ENCODE measurements at places on chromosomes 6 and 20.
A peak's percentile ranks its signal among the peaks of the same experiment; 100 is the strongest.

GRCh38 chr6:158706369-158706982, 56.6 kb downstream of the SYTL3 start:
- peak; percentile 52 for DNase-seq

DNA sequence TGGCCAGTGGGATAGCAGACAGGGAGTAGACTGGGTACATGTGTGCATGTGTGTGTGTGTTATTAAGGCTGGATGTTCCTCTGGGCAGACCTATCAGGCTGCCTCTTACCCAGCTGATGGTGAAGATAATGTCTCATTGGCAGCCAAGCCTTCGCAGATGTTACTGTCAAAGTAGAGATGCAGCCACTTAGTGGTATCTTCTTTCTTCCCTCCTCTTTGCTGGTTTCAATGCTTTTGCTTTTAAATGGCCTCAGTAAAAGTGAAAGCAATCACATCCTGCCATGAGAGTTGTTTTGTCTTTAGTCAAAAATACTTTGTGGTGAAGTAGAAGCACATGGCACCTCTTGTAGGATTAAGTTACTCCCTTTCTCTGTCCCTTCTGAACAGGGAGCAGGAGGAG, 57.5 kb downstream of the SNRNP48 start:
- no peak for DNase-seq

DNA sequence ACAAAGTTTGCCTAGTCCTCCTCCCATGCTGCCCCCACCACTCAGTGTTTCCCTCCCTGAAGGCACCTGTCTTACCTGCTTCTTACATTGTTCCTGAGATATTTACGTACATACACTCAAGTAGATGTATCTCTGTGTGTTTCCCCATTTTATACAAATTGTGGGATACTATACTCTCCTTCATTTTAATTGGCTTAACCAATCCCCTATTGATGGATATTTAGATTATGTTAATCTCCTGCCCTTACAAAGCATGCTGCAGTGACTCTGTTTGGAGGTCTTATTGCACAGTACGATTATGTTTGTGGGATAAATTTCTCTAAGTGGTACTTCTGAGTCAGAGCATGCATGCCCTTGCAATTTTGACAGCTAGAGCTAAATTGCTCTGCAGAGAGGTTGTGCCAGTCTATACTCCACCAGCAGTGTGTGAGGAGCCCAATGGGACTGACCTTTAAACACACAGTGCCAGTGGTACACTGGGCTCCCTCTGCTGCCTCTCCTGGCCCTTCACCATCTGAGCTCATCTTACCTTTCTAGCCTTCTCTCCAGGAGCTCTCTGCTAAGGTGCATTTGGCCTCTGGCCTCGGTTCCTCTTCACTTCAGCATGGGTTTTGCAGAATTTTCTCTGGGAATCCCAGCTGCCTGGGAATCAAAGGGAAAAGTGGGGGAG, 57.4 kb downstream of the LYRM2 start:
- DNase-seq, result no peak

- peak; percentile 94 for DNase-seq
Measured at GRCh38 chr6:31901953-31902643, at the start of gene ZBTB12. Gene ZBTB12 (minus strand): TSS chr6:31902086. CDS start chr6:31901305, 781 bp downstream.

GRCh38 chr6:105097288-105097687, 82.5 kb downstream of the POPDC3 start:
- DNase-seq, result no peak

DNA sequence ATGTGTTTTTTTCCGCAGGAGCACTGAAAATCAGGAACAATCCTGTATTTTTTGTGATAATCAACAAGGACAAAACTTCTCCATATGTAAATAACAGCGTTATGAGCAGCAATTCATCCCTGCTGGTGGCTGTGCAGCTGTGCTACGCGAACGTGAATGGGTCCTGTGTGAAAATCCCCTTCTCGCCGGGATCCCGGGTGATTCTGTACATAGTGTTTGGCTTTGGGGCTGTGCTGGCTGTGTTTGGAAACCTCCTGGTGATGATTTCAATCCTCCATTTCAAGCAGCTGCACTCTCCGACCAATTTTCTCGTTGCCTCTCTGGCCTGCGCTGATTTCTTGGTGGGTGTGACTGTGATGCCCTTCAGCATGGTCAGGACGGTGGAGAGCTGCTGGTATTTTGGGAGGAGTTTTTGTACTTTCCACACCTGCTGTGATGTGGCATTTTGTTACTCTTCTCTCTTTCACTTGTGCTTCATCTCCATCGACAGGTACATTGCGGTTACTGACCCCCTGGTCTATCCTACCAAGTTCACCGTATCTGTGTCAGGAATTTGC, at the start of gene TAAR6:
Gene TAAR6, plus strand, starts transcription at position 102 of the 557 bp plus-strand sequence. Its CDS starts 0 bp downstream, at position 102.
- no peak for DNase-seq

- DNase-seq, result no peak
Measured at GRCh38 chr20:24815196-24815815, 133.8 kb upstream of the CST7 start.

- no peak for DNase-seq
Measured at GRCh38 chr20:49570161-49570827, 2.4 kb upstream of the PTGIS start.

DNA sequence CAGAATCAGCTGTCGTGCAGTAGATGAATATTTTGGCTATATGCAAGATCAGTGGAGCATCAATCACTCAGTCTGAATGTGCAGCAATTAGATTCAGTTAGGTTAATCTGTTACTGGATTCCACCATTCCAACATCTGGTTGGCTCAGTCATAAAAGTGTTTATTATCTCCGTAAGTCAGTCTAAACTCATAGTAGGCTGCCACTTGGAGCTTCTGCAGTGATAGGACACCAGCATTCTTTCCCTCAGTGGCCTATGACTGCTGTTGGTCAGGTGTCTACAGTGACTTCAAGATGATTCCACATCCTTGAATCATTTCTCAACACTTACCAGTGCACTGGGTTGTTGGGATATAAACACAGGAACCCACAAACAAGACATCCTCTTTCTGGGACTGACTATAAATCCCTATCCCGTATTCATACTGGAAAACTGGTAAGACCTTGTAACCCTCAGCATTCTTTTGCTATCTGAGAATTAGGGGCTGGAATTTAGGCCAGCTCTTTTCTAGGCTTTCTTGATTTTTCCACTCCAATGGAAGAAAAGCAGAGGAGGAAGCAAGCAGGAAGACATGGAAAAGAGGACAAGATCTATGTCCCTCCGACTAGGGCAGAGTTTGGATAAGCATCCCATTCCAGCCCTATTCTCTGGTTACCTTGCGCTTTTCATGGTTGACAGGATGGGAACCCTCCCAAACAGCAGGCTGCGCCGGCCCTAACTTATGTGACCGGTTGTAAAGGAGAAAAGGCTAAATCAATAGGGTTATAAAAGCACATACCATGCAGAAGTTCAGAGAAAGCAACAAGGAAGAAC, 919.6 kb downstream of the KIF16B start:
- DNase-seq, result no peak

DNA sequence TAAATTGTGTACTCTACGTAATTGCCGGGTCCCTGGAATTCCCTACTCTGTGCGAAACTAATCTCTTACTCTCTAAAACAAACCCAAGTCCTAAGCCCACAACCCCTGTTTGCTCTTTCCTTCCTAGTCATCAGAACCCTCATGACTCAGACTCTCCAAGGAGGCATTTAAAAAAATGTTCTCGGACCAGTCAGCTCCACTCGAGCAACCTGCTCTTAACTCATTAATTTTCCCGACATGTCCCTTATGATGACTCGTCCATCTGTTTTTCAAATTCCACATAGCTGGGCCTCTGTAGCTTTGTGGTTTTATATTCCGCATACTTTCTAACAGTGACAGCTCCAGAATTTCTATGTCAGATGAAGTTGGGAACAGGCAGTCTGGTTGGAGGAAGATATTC, 2.6 kb upstream of the MUC22 start:
- DNase-seq, result peak; percentile 87

DNA sequence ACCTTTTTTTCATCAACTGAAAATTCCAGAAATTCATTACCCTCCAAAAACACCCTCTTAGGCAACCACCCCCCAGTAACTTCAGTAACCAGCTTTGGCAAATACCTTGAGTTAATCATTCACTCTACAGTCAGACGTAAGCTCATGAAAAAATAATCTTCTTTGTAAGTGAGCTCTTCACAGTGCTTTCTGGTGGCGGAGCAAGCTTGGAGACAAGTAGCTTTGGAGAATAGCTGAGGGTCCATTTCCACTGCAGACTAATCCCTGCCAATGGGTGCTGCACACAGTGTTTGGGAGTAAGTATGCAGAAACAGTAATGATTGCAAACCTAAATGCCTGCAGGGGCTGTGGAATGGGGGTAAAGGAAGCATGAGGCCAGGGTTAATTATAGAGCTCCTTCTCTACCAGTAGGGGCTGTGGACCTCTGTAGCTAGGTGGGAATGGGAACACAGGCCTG, 56.8 kb upstream of the HINT3 start:
- DNase-seq, result no peak

- no peak for DNase-seq
Measured at GRCh38 chr6:124822721-124823120, 139.5 kb upstream of the RNF217 start.

DNA sequence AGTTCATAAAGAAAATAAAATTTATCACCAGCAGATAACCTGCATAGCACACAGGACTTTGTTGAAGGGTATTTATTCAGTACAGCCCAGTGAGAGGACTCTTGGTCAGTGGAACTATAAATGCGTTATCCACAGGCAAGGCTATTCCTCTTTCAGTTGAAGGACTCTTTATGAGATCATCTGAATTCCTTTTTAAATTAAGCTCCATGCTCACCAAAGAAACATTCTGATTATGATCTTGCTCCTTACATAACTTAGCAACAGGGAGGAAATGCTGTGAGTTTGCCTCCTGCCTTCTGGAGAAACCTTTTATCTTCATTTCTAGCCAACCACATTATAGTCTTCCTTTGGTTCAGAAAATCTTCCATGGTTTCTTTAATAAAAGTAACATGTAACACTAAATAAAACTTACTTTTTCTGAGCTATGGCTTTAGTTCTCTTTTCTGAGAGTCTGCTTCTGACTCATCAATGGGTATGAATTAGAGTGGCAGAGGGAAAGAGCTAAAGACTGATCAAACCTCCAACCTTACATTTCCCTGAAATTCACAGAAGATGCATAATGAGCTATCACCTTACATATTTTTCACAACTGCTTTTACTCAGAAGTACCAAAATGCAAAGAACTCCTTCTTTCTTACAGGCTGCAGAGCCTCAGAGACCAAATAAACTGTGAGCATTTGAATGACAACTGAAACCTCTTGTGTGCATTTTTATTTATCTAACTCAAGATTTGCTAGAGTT, 267.2 kb downstream of the ADGRG6 start:
- peak; percentile 83 for DNase-seq

GRCh38 chr6:127938701-127939100, 37.8 kb upstream of the THEMIS start:
- peak; percentile 31 for DNase-seq

GRCh38 chr20:38931984-38932383, 5.8 kb downstream of the FAM83D start:
- no peak for DNase-seq

GRCh38 chr6:87918461-87918941, 129.1 kb upstream of the SPACA1 start:
- peak; percentile 26 for DNase-seq

DNA sequence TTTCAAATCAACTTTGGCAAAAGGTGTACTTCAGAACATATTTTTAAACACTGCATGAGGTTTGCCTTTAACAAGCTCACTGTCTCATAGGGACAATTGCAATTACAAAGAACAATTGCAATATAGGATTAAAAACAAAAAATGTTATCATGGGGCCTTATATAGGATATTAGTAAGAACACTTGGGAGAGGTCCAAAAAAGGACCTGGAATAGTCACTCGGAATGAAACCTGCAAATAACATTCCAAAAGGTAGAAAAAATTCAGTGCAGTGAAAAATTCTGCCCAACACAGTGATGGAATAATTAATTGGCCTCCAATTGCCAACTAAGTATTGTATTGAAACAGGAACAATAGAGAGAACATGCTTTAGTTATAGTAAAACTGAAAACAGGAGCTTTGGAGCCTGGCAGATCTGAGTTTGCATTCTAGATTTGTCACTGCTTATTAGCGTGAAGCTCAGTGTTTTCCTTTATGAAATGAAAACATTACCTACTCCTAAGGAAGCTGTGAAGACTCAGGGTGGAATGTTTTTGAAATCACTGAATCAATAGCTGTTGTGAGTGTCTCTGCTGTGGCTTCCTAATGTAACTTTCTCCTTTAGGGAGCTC, 172.6 kb upstream of the BMP5 start:
- no peak for DNase-seq

GRCh38 chr6:88561034-88561953, 395.1 kb upstream of the CNR1 start:
- no peak for DNase-seq

DNA sequence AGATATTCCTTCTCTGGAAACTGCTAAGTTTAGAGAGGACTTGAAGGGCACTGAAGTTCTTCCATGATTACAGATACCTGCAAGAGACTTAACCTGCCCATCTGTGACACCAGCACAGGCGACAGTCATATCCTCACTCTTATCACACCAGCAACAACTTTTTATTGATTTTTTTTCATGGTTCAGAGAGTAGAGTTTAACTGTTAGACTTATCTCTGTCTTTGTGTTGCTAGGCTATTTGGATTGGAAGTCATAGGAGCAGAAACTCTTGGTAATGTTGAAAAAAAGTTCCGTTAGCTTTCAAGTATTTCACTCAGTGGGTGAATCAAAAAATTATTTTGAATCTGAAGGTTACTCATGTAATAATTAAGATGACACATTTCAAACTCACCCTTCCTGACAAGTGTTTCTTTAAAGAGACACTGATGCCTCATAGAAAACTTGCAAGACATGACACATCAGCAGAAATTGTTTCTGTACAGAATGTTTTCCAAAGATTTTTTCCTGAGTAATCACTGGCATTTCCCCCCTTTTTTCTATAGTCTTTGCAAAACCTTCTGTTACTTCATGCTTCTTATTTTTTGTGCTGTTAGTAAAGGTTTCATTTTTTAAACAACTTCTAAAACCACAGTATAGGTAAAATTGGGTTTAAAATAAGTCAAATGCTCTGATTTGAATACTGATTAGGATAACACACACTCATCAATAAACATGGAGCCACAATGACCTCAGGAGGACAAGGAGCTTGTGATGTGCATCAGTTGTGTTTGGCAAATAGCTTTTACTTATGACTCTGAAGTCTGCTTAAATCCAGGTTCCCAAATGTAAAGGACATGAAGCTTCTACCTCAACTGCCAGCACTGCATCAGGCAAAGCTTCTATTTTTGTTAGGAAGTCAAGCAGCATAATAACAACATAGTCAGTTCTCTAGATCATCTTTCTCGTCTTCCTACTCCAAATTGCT, 252.9 kb upstream of the MAN1A1 start:
- DNase-seq, result peak; percentile 57
